Heart left ventricle (tissue), 16 donors: ENCODE measurements at places on chromosomes 3 and 15. TPM values are rescaled to one million over a fixed set of nuclear protein-coding genes. Genes with fewer than 3 reads are reported as not detected.

Gene CRYGS
- 1.0 TPM for total RNA-seq

DNA sequence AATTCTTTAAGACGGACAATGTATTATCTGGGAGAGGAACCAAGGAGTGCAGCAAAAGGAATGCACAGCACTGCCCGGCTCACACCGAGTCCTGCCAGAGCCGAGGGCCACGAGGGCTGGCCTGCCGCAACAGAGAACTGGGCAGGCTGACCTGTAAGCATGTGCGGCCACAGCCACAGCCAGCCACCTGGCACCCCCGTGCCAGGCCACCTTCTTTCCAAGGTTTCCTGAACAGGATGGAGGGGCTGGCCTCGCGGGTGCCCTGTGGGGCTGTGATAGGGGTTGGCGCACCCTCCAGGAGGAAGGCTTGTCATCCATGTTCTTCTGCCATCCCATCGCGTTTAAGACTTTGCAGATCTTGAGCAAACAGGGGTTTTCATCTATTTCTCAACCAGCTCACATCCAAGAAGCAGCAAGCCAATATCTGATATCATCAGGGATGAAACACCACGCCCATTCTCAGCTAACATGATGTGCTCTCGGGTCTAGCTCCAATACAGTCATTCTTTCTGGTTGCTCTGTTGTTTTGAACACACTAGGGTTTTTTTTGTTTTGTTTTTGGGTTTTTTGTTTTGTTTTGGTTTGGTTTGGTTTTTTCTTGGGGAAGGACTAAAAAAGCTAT, 10.2 kb downstream of the CA12 start:
- H3K27me3 ChIP-seq = no peaks in the 10 kb centered on the region
- no peaks in the 10 kb centered on the region for H3K36me3 ChIP-seq
- DNase-seq = no peak
- peaks cover 12% of the 10 kb centered on the region for H3K4me1 ChIP-seq
- H3K27ac ChIP-seq = no peak overlapping the region

Gene LRRN1
- 0.22 TPM for total RNA-seq

DNA sequence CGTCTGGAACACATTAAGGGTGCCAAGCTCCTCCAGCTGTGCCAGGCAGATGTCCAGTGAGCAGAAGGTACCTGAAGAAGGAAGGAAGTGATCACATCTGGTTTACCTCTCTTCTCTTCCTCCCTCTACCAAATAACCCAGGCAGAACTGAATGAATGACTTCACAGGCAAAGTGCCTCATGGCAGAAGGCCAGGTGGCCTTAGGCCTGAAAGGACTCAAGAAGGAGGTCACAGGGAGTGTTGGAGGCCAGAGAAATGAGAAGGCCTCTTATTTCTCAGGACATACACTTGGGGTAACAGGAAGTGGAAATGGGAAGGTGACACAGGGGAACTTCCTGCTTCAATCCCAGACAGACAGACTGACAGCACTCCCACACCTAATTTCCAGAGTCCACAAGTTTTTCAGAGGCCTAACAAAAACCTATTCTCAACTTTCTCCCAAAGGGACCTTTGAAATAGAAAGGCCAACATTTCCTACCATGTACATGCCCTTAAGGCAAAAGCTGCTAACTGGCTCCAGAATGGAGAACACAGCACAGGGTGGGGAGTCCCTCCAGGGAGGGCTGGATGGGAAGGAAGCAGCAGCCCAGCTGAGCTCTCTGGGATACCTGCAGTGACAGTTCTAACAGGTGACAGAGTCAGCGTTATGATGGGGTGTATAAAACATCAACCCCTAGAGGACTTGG, 17.6 kb upstream of the SIN3A start:
- H3K27me3 ChIP-seq = no peaks in the 10 kb centered on the region
- DNase-seq = no peak
- peaks cover 85% of the 10 kb centered on the region for H3K36me3 ChIP-seq
- no peak overlapping the region for H3K27ac ChIP-seq
- peaks cover 5% of the 10 kb centered on the region for H3K4me1 ChIP-seq
- no peak overlapping the region for H3K4me3 ChIP-seq

- no peak overlapping the region for H3K27ac ChIP-seq
- H3K4me3 ChIP-seq = no peak overlapping the region
- peaks cover 9% of the 10 kb centered on the region for H3K4me1 ChIP-seq
- H3K36me3 ChIP-seq = no peaks in the 10 kb centered on the region
- H3K27me3 ChIP-seq = no peaks in the 10 kb centered on the region
These were observed 60.9 kb downstream of the MORC1 start for GRCh38 chr3:109057056-109057455.

DNA sequence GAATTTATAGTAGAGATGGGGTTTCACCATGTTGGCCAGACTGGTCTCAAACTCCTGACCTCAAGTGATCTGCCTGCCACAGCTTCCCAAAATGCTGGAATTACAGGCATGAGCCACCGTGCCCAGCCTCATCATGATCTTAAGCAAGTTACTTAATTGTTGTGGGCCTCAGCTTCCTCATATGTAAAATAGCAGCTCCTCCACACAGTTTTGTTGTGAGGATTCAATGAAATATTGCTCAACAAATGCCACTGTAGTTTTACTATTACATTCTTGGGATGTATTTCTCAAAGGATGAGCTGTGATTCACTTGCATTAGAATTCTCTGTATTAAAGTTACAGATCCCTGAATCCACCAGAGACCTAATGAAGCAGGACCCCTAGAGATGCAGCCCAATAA, 168.8 kb downstream of the ADAMTS9 start:
- H3K4me1 ChIP-seq = no peaks in the 10 kb centered on the region
- no peaks in the 10 kb centered on the region for H3K27me3 ChIP-seq
- no peak for DNase-seq
- H3K36me3 ChIP-seq = peaks cover 10% of the 10 kb centered on the region

DNA sequence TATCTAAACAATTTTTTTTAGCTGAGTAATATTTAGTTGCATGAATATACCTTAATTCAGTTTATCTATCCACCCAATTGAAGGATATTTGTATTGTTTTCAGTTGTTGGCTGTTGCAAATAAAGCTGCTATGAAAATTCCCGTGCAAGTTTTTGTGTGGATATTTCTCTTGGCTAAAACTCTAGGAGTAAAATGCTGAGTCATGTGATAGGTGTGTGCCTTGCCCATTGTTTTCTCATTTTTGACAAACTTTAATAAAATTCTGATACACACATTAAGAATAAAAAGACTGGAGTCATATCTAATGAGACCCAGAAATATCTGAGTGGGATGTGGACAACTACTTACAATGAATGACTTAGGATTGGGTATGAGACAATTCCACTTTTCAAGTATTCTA, 78.6 kb downstream of the MDFIC2 start:
- no peaks in the 10 kb centered on the region for H3K4me1 ChIP-seq
- H3K4me3 ChIP-seq = no peak overlapping the region
- no peaks in the 10 kb centered on the region for H3K27me3 ChIP-seq
- no peaks in the 10 kb centered on the region for H3K36me3 ChIP-seq
- DNase-seq = no peak
- H3K27ac ChIP-seq = no peak overlapping the region

DNA sequence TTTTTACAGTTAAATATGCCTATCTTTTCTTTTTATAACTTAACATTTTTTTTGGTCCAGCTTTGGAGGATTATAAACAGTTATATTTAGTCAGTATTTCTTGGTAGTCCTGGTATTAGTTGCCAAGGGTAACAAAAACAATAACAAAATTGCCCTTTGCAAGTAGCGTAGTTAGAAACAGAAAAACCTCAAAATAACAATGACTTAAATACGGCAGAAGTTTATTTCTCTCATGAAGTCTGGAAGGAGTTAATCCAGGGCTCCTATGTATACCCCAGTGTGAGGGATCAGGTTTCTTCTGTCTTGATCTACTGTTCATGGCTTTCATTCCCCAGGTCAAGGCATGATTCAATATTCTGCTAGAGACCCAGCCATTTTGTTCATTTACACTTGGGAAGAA, 14.1 kb upstream of the MYH15 start:
- H3K36me3 ChIP-seq = no peaks in the 10 kb centered on the region
- H3K27ac ChIP-seq = no peak overlapping the region
- H3K4me3 ChIP-seq = no peak overlapping the region
- DNase-seq = no peak

- no peak overlapping the region for H3K27ac ChIP-seq
- H3K27me3 ChIP-seq = no peaks in the 10 kb centered on the region
- H3K4me3 ChIP-seq = no peak overlapping the region
These were observed 98.7 kb upstream of the ARL6 start for GRCh38 chr3:97665896-97666295.

DNA sequence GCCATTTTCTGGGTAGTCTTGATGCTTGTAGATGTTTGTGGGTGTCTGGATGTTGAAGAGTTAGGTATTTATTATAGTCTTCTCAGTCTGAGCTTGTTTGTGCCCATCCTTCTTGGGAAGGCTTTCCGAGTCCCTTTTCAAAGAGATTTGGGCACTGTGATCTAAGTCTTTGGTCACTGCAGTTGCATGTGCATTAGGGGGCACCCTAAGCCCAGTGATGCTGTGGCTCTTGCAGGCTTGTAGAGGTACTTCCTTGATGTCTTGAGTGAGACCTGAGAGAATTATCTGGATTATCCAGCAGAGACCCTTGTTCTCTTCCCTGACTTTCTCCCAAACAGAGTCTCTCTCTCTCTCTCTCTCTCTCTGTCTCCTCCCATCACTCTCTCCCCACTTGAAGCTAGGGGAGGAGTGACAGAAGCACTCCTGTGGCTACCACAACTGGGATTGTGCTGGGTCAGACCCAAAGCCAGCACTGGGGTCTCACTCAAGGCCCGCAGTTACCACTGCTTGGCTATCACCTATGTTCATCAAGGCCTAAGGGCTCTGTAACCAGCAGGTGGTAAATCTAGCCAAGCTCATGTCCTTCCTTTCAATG, 68.5 kb downstream of the TMCO5A start:
- no peak overlapping the region for H3K4me3 ChIP-seq
- peak; percentile 65 for DNase-seq
- no peaks in the 10 kb centered on the region for H3K36me3 ChIP-seq
- H3K4me1 ChIP-seq = peaks cover 34% of the 10 kb centered on the region
- H3K27ac ChIP-seq = no peak overlapping the region

Gene TNNC1
- 12,706 TPM for total RNA-seq

GRCh38 chr3:165884518-165884917, 47.3 kb upstream of the BCHE start:
- H3K36me3 ChIP-seq = no peaks in the 10 kb centered on the region
- H3K4me1 ChIP-seq = no peaks in the 10 kb centered on the region
- H3K27me3 ChIP-seq = no peaks in the 10 kb centered on the region
- H3K27ac ChIP-seq = no peak overlapping the region
- no peak for DNase-seq

Gene EFCAB12
- total RNA-seq = 0.15 TPM

GRCh38 chr3:99472385-99472784, 166.0 kb upstream of the COL8A1 start:
- H3K27ac ChIP-seq = peak overlapping the region; percentile 74
- DNase-seq = no peak
- no peaks in the 10 kb centered on the region for H3K36me3 ChIP-seq
- no peak overlapping the region for H3K4me3 ChIP-seq
- no peaks in the 10 kb centered on the region for H3K27me3 ChIP-seq

GRCh38 chr15:31080591-31081014, 20.9 kb downstream of the TRPM1 start:
- H3K4me3 ChIP-seq = peak overlapping the region; percentile 36
- no peaks in the 10 kb centered on the region for H3K27me3 ChIP-seq
- DNase-seq = peak; percentile 59
- H3K36me3 ChIP-seq = no peaks in the 10 kb centered on the region
- H3K4me1 ChIP-seq = peaks cover 5% of the 10 kb centered on the region
- H3K27ac ChIP-seq = no peak overlapping the region

- H3K36me3 ChIP-seq = no peaks in the 10 kb centered on the region
- peak overlapping the region; percentile 61 for H3K4me3 ChIP-seq
These were observed 9.1 kb downstream of the CHD2 start for GRCh38 chr15:92909136-92909781.

Gene ANKRD63
- total RNA-seq = 0.45 TPM

DNA sequence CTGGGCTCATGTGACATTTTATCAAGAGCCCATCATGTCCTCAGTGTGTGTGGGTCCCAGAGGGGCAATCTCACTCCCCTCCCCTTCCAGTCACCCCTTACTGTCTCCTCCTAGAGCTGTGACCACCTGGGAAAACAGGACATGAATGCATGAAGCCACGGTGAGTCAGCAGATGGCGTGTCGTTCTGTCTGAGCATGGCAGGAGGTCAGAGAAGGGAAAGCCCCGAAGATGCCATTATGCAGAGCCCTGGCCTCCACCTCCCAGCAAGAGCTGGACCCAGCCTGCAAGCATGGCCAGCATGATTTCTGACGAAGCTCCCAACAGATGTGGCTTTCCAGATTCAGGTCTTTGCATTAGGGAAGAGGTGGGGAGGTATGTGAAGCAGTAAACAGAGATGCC, 118.5 kb downstream of the TLE3 start:
- no peak overlapping the region for H3K27ac ChIP-seq
- H3K27me3 ChIP-seq = no peaks in the 10 kb centered on the region
- DNase-seq = no peak
- H3K36me3 ChIP-seq = no peaks in the 10 kb centered on the region

GRCh38 chr3:149038322-149038721, 47.0 kb downstream of the GYG1 start:
- no peak overlapping the region for H3K27ac ChIP-seq
- no peaks in the 10 kb centered on the region for H3K27me3 ChIP-seq
- H3K4me1 ChIP-seq = no peaks in the 10 kb centered on the region
- no peak overlapping the region for H3K4me3 ChIP-seq
- DNase-seq = no peak

GRCh38 chr3:195087328-195087727, 183.6 kb downstream of the XXYLT1 start:
- H3K4me1 ChIP-seq = peaks cover 10% of the 10 kb centered on the region
- H3K27me3 ChIP-seq = no peaks in the 10 kb centered on the region
- no peak for DNase-seq

- H3K36me3 ChIP-seq = no peaks in the 10 kb centered on the region
- peak; percentile 18 for DNase-seq
- peak overlapping the region; percentile 48 for H3K27ac ChIP-seq
- no peak overlapping the region for H3K4me3 ChIP-seq
These were observed 40.9 kb downstream of the RFTN1 start for GRCh38 chr3:16472593-16472992.

GRCh38 chr3:177426878-177427495, 229.7 kb upstream of the TBL1XR1 start:
- H3K36me3 ChIP-seq = no peaks in the 10 kb centered on the region
- H3K4me3 ChIP-seq = no peak overlapping the region
- no peaks in the 10 kb centered on the region for H3K27me3 ChIP-seq
- H3K4me1 ChIP-seq = no peaks in the 10 kb centered on the region
- no peak overlapping the region for H3K27ac ChIP-seq

DNA sequence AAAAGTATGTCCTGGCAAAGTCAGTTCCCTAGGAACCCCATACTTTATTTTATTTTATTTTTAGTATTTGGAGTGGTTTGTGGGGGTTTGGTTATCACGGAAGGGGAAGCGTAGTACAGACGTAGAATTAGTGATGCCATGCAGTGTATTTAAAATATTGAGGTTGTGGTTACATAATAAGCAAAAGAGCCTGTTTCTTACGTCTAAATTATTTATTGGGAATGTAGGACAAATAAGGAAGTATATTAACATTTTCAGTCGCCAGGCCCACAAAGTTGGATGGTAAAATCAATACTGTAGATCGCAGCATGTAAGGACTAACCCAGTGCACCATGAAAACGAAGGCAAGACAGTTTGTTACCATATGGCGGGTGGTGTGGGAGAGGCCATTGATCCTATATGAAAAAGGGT, 558 bp downstream of the DTWD1 start:
- peak overlapping the region; percentile 74 for H3K4me3 ChIP-seq
- peaks cover 21% of the 10 kb centered on the region for H3K4me1 ChIP-seq
- H3K27ac ChIP-seq = peak overlapping the region; percentile 91
- peaks cover 21% of the 10 kb centered on the region for H3K36me3 ChIP-seq

- no peaks in the 10 kb centered on the region for H3K27me3 ChIP-seq
- H3K4me3 ChIP-seq = no peak overlapping the region
- H3K4me1 ChIP-seq = no peaks in the 10 kb centered on the region
- H3K27ac ChIP-seq = no peak overlapping the region
- H3K36me3 ChIP-seq = no peaks in the 10 kb centered on the region
These were observed 129.2 kb upstream of the COL8A1 start for GRCh38 chr3:99509224-99509623.
